ENCODE measurements at places on chromosomes 5 and 9.

- DNase-seq = no peak
Observed at GRCh38 chr5:168976311-168976970, 324.5 kb downstream of the SLIT3 start.

GRCh38 chr5:115463983-115464382 is 80.6 kb downstream of the FEM1C start:
- DNase-seq = no peak

DNA sequence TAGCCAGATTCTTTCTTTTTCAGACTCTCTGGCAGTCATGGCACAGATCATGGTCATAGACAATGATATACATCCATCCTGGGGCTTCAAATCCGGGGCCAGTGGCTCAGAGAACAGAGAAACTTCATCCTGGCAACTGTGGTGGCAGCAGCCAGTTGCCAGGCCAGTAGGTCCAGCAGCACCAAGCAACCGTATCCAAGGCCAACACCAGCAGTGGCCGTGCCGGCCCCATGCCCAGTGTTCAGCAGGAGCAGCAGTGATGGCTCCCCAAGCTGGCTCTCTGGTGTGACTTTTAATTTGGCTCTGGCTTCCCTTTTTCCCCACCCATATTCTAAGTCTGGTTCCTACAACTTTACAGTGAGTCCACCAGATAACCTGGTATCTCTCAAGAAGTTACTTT is 300.5 kb downstream of the DEPDC1B start:
- DNase-seq = no peak

DNA sequence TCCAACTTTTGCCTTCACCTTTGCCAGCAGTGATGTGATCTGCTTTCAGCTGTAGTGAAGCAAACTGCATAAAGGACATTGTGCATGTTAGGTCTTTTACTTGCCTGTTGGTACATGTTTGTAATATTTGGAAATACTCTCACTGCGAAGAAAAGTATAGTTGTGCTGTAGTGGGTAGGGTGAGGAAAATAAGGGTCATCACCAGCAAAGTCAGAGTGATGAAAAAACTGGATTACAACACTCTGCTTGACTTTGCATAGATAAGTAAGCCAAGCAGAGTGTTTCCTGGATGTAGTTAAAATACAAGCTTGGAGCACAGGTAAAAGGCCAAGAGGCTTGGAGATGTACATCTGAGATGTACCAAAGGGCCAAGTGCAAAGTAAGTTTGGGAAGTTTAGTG is 16.7 kb downstream of the TGFBR1 start:
- no peak for DNase-seq

GRCh38 chr9:34366365-34366764 is 10.3 kb downstream of the MYORG start:
- DNase-seq = no peak

DNA sequence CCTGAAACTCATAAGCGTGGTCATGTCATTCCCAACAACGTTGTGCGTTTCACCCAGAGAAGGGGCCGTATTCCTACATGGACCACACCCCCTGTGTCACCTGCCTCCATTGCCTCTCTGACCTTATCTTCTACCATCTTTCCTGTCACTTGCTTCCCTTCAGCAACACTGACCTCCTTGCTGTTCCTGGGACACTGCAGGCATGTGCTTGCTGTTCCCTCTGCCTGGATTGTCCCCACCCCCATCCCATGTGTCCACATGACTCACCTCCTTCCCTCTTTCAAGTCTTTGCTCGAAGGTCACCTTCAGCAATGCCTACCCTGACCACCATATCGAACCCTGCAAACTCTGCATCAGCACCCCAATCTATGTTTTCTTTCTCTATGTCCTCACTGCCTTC is 133.2 kb upstream of the ZNF618 start:
- no peak for DNase-seq

DNA sequence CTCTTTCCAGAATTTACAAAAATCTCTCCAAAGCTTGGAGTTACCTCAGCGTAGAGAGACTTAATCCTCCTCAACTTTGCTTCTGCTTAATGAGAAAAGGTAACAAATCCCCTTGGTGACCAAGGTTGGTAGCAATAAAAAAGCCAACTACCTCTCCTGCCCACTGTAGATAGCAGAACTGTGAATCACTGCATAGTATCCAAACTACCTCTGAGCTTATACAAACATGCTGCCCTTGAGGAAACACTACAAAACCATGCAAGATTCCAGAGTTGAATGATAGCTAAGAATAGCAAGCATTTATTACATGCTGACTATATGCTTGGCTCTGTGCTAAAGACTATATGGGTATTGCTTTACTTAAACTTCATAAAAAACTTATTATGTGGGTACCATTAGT is 2.8 kb upstream of the ADAMTS12 start:
- no peak for DNase-seq

DNA sequence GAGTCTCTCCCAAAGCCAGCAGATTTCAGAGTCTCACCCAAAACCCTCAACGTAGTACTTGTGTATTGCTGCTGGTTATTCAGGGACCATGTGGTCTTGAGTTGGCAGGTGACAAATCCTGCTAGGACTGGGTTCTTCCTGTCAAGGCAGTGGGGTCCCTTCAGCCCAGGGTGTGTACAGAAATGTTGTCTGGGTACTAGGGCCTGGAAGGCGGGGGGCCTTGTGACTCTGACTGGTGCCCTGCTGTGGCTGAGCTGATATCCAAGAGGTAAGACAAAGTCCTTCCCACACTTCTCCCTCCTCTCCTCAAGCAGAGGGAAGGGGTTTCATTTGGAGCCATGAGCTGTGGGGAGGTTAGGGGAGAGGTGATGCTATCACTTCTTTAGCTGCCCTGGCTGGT is 58.8 kb downstream of the GABRA6 start:
- DNase-seq = no peak

- DNase-seq = peak; percentile 5
Observed at GRCh38 chr5:97534166-97534565, 351.1 kb upstream of the RIOK2 start.

- no peak for DNase-seq
Observed at GRCh38 chr5:151254556-151254955, 1.6 kb downstream of the GM2A start.

GRCh38 chr5:12615141-12615820 is 711.0 kb upstream of the CTNND2 start:
- DNase-seq = no peak

DNA sequence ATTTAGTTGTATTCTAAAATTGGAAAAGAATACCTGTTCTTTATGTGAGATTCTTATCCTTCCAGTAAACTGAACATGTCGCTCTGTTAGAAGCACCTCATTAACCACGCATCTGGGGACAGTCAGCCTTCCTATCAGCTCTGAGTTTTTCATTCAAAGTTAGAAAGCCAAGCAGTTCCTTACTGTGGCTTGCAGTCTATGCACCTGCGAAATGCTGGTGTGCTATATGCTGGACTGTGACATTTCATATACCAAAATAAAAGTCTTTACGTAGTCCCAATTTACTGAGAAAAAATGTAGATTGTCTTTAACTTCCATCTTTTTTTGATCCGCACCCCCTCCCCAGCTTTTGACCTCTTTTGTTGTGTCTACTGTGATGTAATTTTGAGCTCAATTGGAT is 4.3 kb downstream of the ANP32B start:
- no peak for DNase-seq

DNA sequence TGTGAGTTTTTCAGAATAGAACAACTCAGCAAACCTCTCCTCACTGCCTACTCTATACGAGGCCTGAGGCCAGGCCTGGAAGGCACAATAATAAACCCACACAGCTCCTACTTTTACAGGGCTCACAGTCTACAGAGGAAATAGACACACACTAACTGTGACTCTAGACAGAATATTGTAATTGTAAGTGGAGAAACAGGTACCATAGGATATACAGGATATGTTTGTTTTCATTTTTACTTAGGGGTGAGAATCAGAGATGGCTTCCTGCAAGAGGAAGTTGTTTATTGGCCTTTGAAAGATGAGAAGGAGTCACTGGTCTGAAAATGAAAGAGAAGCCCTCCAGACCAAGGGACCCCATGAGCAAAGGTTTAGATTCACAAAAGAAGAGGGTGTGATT is 35.8 kb upstream of the TGFBR1 start:
- no peak for DNase-seq

DNA sequence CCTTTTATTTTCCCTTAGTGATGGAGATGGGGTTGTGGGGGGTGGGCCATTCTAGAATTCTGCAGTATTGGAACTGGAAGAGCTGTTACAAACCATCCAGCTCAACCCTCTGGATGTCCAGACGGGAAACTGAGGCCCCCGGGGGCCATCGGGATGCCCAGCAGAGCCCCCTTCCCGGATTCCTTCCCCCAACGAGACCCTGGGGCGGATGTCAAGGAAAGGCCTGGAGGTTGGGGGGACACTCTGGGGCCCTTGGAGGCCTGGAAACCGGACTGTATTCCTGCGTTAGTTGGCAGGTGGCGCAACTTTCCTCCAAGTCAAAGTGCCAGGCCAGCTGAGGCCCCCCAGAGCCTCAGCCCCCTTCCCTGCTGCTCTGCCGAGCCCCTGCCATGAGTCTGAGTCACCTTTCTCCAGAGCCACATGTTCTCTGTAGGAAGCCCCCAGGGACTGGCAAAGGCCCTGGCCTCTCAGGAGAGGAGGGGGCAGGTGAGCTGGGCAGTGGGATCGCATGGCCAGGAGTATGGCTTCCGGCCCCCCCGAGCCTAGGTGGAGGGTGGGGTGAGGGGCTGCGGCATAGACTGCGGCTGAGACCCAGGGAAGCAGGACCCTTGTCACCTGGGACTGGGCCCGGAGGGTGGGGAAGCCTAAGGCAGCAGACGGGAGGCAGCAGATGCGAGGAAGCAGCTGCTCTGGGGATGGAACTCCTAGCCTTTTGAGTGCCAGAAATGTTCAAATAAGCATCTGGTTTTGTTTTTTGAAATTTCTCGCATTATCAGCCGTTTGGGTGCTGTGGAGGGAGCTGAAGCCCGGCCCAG is 17.8 kb upstream of the FIBCD1 start:
- no peak for DNase-seq

GRCh38 chr9:89982016-89982415 is 377.2 kb downstream of the GADD45G start:
- no peak for DNase-seq

DNA sequence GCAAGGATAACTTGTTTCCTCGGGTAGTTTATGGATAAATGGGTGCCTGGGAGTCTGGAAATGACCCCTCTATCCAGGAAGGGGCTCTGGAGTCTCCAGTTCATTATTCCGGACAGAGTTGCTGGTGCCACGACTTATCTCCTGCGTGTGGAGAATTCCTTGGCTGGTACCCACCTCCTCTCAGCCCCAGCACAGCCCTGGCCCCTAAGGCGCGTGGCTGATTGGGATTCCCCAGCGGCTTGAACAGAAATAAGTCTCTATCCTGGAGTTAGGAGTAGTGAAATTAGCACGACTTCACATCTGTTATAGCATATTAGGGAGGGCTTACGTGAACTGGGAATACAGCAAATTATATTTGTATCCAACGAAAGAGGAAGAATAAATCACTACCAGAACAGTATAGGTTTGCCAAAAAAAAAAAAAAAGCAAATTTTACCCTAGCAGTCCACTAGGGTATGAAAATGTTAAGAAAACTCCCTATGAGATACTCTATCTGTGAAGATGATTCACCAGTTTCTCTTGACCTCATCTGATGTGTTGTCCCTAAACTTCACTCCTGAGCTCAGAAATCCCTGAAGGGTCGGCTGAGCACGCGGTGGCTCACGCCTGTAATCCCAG is 172.5 kb upstream of the OTULINL start:
- DNase-seq = no peak

GRCh38 chr5:139796061-139796806 is 626 bp downstream of the PSD2 start:
- DNase-seq = no peak

DNA sequence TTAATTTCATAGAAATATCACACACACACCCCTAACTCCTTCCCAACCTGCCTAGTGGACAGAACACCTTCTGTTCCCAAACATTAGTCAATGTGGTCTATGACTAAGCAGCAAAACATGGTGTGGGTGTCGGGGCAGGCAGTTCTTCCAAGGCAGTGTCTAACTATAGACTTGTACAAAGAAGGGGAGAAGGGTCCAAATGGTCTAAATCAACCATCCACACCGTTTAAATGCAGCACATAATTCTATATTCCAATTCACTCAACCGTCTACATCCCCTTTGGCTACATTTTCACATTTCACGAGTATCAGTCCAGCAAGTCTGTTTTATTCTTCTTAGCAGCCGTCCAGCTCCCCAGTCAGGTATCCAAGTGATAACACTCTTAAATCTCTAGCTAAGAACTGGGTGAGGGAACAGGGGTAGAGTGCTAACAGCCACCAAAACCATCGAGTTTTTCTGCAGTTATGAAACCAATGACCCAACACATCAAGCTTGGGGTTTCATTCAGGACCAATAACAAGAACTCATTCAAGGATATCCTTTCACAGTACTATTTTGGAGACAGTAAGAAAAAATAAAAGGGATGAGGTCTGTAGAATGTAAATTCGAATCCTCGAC is 3.3 kb downstream of the ZNF608 start:
- DNase-seq = no peak

DNA sequence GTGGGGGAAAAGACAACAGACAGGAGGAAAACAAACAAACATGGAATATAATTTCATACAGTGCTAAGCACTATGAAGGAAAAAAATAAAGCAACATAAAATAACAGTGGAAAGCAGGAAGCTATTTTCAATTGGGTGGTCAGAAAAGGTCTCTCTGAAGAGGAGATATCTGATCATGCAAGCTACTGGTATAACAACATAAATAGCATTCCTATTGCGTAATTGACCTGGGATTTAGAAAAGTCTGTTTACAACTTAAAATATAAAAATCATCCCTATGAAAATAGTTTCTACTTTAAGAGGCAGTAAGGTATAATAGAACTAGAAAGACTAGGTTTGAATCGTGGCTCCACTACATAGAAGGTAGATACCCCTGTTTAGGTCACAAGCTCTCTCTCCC is 61.4 kb downstream of the FBXW11 start:
- no peak for DNase-seq

DNA sequence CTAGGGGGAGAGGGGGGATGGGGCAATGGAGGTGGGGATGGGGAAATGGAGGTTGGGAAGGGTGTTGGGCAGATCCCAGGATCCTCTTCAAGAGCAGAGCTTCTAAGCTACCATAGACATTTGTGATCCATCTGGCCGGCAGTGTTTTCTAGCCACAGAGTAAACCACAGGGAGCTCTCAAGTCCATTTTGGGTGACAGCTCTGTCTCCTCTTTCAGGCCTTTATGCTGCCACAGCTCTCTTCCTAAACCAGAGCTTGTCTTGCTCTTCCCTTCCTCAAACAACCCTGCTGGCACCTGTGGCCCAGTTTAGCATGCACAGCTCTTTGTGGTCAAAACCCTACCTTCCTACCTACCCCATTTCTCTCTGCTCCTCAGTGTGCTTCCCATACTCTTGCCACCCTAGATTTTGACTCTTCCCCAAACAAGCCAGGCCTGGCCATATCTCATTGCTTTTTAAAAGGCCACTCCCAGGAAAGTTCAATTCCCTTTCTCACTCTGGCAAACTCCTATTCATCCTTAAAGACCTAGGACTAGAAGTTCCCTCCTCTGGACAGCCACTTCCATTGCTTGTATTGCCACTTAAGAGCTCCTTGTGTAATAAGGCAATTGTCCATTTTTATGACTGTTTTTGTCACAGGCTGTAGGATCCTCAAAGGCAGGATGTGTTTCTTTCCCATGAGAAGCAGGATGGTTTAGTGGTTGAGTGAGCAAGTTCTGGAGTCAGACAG is 84.3 kb upstream of the PANK3 start:
- no peak for DNase-seq

- DNase-seq = no peak
Observed at GRCh38 chr5:73940026-73940425, 314.0 kb downstream of the ARHGEF28 start.
